ENCODE measurements at places on chromosomes 16 and 17.

- DNase-seq: no peak
Measured at GRCh38 chr17:81543339-81543675, 8.8 kb downstream of the FAAP100 start.

DNA sequence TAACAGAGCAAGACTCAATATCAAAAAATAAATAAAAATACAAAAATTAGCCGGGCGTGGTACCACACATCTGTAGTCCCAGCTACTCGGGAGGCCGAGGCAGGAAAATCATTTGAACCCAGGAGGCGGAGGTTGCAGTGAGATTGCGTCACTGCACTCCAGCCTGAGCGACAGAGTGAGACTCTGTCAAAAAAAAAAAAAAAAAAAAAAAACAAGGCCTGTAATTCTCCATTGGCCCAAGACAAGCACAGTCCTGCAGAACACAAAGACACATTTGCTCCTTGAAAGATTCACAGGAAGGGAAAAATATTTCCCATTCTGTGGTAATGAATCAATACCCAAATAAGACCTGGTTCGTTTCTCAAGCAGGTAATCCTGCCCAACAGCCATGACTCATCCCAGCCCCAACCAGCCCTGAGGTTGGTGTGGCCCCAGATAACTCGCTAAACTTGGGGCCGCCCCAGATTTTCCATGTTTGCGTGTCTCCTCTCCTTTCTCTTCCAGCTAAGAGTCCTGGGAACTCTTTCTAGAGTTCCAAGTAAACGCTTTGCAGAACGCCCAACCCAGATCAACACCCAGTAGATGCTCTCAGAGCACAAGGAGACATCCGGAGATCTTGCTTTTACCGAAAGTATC is 40.3 kb upstream of the SNN start:
- peak; percentile 93 for DNase-seq

- no peak for DNase-seq
Measured at GRCh38 chr17:9181640-9182039, 160.3 kb downstream of the NTN1 start.

DNA sequence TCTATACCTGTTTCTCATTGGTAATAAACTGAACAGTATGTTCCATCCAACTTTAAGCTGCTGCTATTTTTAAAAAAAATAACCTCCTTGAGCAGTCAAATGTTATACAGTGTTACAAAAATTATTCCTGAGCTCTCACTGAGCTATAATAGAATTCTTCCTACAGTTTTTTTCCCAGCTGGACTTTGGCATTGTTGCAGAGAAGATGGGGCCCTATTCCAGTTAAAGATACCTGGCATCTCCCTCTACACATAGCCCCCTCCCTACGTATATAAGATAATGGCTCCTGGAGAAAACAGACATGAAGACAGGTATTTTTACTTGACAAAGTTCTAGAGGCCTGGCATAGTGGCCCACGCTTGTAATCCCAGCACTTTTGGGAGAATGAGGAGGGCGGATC is 1.6 kb upstream of the COX6A2 start:
- DNase-seq: no peak

DNA sequence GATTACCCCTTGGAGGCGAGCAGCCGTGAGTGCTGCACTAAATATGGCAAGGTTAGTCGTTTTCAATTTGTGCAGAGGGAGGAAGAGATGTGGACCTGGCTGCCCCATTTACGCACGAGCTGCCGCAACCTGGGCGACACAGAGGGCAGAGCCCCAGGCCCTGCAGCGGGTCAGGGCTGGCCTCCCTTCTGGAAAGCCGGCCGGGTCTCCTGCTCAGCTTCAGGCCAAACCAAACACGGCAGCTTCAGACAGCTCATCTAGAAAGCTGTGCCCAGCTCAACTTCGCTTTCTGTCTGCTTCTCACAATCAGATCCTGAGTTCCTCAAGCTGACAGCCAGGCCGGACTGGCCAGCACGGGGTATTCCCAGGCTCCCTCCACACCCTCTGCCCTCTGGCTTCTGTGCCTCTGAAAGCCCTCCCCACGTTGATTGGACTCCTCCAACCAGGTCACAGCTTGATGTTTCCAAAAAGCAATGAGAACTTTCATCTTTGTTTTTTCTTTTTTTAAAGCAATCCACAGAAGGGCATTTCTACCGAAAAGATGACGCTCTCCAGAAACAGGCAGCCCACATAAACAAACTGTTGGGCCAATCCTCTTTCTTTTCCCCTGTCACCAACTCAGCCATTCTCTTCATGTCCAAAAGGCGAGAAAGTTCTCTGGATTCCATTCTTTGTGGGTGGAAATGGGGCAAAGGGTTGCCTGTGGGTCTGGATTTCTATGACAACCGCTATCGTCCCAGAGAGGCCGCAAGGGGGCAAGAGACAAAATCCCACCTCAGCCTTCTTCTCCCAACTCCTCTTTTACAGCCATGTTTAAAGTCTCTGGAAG is 189.0 kb downstream of the ZFHX3 start:
- DNase-seq: no peak

- no peak for DNase-seq
Measured at GRCh38 chr16:379961-380761, 1.6 kb downstream of the PGAP6 start.

GRCh38 chr17:65931246-65932149 is 260.4 kb downstream of the CEP112 start:
- DNase-seq: no peak

DNA sequence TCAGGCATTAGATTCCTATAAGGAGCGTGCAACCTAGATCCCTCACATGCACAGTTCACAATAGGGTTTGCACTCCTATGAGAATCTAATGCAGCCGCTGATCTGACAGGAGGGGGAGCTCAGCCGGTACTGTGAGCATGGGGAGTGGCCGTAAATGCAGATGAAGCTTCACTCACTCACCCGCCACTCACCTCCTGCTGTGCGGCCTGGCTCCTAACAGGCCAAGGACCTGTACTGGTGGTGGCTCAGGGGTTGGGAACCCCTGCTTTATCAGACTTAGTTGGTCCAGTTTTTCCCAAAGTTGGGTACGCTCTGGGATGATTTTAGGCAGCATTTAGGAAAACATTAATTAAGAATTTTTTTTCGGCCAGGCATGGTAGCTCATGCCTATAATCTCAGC is 103.8 kb downstream of the MARF1 start:
- DNase-seq: no peak

DNA sequence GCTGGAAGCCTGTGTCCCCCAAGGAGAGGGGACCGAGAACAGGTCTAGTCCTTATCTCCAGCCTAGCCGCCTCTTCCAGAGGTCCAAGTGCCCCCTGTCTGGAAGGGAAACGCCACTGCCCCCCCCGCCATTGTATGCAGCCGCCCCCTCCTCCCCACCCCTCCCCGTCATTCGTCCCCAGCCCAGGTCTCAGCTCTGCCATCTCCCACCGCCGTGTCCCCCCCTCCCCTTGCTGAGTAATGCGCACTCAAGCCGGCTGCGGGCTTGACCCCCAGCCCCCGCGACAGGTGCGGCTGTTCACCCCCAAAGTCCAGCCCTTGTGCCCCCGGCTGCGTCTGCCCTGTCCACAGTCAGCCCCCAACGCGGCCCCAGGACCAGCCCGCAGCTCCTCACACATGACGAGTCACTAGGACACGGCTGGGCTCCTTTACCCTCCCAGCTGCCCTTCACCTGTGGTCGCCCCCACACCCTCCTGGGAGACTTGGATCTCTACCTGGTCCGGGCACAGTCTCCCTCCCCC is 622 bp downstream of the GPRC5B start:
- DNase-seq: no peak

DNA sequence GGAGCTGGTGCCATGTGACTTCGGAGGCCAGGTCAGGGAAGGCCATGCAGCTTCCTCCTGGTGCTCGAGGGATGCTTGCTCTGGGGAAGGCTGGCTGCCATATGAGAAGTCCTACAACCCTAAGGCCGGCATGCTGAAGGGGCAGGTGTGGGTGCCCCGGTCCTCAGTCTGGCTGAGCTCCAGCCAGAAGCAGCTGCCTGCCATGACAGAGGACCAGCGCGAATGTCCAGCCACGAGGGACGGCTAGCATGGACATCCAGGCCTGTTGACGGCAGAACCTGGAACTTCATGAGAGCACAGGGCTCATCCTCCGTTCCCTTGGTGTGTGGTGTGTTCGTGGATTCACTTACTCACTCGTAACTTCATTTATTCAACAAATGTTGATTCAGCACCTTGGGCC is 140.6 kb downstream of the IRF8 start:
- no peak for DNase-seq

DNA sequence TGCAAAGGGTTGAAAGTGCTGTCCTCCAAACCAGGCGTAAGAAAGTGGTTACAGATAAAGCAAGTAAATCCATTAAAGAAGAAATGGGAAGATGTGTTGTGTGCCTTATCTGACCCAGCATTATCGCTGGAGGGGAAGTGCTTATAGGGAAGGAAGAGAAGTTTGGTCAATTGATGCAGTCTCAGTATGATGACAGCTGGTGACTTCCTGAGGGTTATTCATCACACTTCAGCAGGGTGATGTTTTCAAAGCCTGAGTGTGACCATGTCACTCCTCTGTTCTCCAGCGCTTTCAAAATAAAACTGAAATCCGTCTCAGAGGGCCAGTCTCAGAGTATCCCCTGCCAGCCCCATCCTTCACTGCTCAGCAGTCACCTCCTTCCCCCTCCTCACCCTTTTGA is 505.4 kb upstream of the RBFOX1 start:
- no peak for DNase-seq

DNA sequence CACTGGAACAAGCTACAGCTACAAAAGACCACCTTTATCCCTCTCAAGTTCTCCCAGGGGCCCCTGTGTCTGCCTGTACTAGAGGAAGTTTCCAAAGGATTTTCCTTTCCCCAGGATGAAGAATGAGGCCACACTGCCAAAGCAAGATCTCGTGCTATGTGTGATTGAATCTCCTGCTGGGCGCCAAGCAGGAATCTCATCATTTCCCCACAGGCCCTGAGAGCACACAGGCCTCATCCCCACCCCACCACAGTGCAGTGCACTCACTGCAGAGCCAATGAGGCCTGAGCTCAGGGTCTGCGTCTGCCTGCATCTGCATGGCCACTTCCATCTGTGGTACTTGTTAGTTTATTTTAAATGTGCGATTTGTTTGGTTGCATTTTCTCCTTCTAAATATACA is 387.4 kb upstream of the ASIC2 start:
- DNase-seq: no peak

Measured in RCC 7860 (cell line).